ENCODE measurements at places on chromosomes 1 and 21. TPM values are rescaled to one million over a fixed set of nuclear protein-coding genes. Genes with fewer than 3 reads are reported as not detected.

Gene RAB42
- not detected for total RNA-seq

Gene AIRE
- total RNA-seq = not detected

Gene DMBX1
- total RNA-seq = 0.09 TPM

Gene RNF207
- total RNA-seq = 9.9 TPM

Gene ADORA3
- not detected for total RNA-seq

Gene TESK2
- total RNA-seq = 2.9 TPM

GRCh38 chr1:163709636-163710035, 387.9 kb downstream of the NUF2 start:
- no peak for DNase-seq

DNA sequence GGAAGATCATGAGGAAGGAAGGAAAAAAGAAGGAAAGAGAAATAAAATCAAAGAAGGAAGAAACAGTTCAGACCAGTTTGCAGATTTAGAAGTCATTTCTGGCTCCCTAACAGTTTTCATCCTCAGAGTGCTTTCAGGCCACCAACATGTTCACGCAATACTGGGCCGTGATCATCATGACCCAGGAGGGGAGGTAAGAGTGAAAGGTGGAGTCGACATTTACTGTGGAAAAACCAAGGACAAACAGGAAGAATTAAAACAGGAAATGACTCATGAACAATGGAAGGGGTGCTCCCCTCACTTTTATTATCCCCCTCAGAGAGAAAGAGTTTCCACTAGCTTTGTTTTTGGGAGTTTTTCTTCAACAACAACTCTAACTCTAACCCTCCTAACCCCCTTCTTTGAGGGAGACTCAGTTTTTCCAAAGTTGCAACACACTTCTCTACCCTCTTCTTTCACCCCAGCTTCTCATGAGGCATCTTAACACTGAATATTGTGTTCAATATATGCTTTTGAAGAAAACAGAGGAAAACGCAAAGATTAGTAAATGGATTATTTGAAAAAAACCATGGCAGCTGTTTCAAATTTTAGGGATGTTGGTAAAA, 60.4 kb downstream of the VANGL2 start:
- peak; percentile 63 for DNase-seq

DNA sequence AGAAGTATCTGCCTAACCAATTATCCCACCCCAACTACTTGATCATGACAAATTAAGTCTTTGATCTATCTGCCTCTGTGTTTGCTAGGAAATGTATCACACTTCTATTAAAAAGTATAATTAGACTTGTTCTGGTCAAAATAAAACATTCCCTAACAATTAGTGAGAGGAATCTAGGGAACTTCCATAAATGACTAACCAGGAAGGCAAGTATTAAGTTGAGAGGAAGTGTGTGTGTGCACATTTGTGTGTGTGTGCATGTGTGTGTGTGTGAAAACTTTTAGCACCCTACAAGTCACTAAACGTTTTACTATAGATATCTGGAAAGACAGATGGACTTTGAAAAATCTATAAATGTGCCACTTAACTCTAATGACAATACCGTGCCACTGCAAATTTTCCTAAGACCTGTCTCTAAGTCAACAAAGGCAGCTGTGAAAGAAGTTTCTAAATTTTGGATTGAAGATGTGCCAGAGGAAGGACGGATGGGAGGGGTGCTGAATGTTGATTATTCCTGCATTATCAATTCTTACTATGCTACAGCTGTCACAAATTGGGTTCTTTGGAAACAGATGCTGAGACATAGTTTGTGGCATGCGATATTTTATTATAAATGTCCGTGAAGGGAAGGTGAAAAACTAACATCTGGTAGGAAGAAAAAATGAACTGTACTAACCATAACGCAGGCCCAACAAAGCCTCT, 567.1 kb downstream of the PTPRC start:
- DNase-seq = no peak

- no peak for DNase-seq
Observed at GRCh38 chr21:41966041-41966833, 12.4 kb upstream of the C2CD2 start.

DNA sequence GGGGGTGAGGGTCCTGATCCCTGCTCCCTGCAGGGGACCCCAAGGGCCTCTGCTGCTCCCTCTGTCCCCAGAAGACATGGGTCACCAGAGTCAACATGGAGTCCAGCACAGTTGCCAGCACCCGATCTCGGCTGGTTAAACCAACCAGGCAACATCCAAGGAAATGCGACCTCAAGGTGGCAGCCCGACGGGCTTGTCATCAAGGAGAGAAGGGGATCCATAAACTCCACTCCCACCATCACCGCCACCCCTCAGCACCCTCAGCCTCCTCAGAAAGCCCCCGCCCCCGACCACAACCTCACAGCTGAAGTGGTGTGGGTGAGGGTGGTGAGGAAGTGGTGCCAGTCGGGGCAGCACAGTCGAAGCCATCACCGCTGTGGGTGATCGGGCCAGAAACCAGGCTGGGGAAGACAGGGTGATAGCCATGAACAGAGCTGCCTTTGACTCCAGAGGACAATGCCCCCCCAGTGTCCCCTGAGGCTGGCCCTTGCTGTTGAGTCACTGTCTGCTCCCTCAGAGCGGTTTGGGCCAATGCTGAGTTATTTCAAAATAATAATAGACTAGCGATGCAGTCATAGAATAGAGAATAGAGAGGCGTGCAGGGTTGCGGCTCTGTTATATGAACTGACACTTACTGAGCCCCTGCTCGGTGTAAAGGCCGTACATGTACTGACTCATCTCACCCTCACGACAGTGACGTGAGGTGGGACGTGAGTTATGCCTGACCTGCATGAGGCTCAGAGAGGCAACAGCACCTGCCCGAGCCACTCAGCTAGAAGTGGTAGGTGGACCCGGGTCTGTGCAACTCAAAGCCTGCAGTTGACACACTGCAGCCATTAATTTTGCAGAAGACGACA, 88.7 kb upstream of the IFFO2 start:
- peak; percentile 63 for DNase-seq

DNA sequence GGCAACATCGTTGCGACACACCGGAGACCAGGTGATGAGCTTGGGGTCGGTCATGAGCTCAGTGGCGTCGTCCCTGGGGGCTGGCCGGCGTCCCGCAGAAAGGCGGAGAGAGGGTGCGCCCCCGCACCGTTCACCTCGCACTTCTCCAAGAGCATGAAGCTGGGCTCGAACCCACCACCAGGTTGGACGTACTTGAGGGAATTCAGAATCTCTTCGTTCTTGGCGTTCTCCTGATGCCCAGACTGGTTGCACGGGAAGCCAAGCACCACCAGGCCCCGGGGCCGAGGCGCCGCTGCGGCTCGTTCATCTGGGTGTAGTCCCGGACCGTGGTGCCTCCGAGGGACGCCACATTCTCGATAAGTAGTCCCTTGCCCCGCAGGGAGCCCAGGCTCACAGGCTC, 176.6 kb upstream of the ADAMTS5 start:
- no peak for DNase-seq

DNA sequence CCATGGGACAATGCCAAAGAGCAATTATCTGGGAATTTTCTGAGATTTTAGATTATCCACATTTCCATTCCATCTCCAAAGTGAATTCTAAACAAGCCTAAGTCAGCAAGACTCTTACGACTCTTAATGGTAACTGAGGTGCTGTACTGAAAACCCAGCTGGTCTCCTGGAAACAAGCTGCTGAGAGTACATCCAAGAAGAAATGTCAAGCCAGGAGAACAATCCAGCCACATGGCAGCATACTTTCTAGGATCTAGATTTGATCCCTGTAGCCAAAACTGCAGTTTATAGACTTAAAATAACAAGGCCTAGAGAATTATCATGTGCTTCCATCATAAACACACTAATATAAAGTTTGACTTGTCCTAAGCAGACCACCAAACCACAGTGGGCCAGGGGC, 45.8 kb downstream of the KCNH1 start:
- DNase-seq = no peak

GRCh38 chr1:172637522-172637921, 21.4 kb upstream of the FASLG start:
- DNase-seq = peak; percentile 65
